ENCODE measurements at places on chromosomes 12 and 14.

DNA sequence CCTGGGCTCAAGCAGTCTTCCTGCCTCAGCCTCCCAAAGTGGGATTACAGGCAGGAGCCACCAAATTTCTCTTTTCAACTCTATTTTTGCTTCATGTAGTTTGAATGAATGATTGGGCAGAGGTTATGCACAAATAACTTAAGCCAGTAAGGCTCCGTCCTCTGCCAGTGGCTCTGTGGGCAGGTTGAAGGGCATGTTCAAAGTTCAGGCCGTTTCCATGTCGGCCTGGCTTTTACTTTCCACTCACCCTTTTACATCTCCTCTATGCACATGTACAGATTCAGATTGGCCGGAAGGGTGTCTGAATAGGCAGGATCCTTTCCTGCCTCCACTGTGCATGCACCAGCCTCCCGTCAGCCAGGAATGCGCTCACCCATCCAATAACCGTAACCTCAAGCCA is 132.3 kb downstream of the EML1 start:
- DNase-seq, result no peak

DNA sequence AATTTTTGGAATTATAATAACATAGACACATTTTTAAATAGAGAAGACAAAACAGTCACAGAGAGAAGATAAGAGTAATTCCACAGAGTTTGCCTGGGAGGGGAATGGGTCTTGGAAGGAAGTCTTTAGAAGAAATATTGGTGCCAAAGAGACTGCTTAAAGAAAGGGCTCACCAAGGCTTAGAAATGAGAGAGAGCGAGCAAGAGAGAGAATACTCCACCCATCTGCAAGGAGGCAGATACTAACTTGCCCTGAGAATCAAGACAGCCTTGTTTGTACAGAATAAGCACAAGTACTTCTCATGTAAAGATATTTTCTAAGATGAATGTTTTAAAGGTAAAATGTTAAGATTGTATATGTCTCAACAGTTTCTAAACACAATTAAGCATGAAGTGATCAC is 165.5 kb downstream of the SLC38A4 start:
- no peak for DNase-seq

- no peak for DNase-seq
Measured at GRCh38 chr12:57474862-57475261, 4.8 kb downstream of the ARHGAP9 start.

DNA sequence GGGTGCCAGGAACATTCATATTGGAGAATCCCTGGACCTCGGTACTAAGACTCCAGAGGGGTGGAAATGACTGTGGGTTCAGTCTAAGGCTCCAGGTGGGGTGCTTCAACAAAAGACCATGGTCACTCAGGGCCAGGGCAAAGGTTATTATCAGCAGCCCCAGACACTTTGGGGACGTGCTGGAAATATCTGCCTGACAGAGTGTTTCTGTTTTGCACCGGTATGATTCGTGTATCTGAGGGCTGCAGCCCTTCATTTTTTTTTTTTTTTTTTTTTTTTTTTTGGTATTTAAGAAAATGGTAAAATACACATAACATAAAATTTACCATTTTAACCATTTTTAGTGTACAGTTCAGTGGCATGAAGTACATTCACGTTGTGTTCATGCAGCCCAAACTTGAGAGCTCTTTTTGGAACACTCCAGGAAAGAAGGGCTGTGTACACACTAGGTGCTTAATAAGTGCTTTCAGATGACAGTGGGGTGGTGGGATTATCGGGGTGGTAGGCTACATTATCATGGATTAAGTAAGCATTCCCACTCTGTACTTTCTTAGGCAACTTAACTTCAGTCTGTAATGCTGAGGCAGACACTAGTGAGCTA is 120.3 kb downstream of the CHST11 start:
- no peak for DNase-seq

DNA sequence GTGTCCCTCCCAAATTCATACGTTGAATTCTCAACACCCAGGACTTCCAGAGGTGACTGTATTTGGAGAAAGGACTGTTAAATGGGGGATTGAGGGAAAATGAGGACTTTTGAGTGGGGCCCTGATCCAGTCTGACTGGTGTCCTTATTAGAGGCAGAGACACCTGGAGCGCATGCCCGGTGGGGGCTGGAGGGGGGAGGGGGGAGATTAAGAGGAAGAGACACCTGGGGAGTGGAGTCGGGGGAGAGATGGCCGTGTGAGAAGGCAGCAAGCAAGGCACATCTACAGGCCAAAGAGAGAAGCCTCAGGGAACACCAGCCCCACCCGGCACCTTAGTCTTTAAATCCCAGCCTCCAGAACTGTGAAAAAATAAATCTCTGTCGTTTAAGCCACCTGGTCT is 209.7 kb downstream of the SLC41A2 start:
- no peak for DNase-seq

- peak; percentile 5 for DNase-seq
Measured at GRCh38 chr14:104130974-104131651, 7.3 kb upstream of the KIF26A start.

DNA sequence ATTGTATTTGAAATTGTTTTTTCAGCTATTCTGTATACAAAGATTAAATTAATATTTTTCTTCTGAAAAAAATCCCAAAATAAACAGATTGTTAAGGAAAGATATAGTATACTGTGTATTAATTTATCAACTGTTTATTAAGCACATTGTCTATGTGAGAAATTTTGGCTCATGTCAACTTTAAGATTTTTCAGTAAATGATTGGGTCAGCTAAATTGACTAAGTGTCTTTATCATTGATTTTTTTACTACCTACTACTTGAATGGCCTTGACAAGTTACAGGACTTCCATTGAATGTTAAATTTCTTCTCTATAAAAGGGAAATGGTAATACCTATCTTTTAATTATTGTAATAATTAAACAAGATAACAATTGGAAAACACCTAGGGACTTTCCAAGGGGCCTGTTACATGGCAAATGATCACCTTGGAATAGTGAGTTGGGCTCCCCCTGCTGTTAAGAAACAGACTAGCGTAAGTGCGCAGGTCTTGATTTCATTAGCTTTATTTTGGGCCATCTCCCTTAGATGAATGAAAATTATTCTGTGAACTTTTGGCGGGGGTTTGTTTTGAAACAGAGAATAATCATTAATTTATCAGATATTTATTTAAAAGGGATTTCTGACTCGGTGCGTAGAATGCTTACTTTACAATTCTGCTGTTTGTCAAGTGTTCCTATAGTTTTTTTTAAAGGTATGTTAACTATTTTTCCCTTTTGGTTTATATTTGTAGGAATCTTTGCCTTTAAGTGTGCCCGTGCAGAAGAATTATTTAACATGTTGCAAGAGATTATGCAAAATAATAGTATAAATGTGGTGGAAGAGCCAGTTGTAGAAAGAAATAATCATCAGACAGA is 14.5 kb upstream of the CCT2 start:
- DNase-seq, result no peak

- no peak for DNase-seq
Measured at GRCh38 chr12:109994401-109995175, 1.6 kb downstream of the GIT2 start.

DNA sequence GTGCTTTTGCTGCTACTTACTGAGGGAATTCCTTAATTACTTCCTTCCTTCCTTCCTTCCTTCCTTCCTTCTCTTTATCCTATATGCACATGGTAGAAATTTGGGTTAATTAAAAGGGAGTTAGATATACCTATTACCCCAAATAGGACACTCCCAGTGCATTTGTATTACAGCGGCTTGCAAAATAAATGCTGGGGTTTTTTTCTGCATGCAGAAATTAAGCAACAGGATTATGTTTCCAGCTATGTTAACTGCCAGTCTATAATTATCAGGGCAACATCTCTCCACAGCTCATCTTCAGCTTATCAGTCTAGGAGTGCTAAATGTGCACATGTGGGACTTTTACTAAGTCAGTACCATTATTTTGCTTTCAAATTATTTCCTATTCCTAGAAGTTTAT is 132.9 kb upstream of the SLC35F4 start:
- no peak for DNase-seq

DNA sequence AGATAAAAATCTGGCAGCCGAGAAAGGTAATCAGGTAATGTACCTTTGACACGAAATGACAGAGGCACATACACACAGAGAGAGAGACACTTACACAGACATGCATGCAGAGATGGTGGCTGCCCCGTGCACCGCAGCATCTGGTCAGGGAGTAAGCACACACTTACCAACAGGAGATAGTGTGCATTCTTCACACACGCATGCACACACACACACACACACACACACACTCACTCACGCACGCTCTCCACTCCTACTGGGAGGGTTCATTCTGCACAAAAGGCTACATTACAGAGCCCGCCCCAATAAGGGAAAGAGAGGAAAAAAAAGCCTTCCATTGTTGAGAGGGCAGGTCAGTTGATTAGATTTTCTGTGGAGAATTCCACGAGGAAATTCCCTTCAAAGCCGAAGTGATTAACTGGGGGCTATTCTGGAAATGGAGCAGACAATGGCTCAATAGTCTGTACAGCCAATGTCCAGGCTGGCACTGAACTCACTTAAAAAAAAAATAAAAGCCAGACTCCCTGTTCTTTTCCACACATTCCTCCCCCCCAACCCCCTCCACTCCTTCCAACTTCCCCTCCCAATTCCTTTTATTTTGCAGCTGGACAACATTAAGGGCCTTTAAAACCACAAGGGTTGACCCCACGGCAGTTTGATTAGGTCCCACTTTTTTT is 1.4 kb upstream of the SOX5 start:
- DNase-seq, result no peak

GRCh38 chr14:89723930-89724627 is 230.5 kb downstream of the EFCAB11 start:
- no peak for DNase-seq

GRCh38 chr14:54221971-54222370 is 174.8 kb upstream of the CDKN3 start:
- no peak for DNase-seq

DNA sequence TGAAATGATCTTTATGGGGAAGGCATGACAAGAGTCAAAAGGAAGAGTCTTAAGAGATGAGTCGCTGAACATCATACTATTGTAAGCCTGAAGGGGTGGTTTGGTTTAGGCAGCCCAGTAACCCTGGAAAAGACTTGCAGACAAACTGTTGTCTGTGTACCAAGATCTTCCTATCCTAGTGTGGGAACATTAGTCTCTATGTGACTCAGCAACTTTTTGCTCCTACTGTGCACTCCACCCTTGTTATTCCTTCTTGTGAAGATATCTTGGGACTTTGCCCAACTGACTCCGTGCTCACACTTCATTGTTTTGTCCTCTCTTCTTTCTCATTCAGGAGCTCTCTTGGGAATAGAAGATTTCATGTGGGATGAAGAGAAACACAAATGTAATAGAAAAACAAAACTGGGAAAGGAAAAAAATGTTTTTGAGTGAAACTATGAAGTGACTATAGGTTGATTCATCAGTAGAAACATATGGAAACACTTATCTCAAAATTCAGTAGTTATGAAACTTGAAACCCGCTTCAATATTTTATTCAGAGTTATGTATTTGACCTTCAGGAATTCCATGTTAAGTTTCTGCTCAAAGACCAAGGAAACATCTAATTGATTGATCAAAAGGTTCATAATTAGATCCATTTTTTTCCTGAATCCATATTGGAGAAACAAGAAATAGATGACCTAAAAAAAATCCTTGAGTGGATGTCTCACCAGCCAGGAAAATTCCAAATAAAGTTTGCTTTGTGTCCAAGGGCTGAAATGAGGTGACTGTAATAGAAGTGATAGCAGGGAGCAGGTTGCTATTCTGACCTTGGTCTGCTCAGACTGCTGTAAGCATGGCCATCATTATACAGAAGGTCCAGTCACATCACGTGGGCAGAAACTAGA is 67.2 kb downstream of the BTG1 start:
- DNase-seq, result no peak

- DNase-seq, result no peak
Measured at GRCh38 chr14:29236401-29236800, 469.8 kb downstream of the FOXG1 start.

DNA sequence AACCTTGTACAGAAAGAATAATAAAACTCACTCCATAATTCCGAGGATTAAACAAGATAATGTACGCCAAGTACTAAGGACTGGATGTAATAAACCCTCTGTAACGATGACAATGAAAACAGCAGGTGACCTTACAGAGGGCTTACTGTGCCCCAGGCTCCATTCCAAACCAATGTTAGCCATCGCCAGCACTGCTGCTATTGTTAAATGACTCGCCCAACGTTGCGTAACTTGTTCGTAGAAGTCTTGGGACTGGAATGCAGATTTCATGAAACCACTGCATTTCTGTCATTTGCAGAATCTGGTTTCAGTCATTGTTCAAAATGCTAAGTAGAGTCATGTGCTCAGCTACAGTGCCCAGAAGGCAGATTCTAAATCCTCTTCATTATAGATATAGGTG is 728 bp upstream of the STON2 start:
- DNase-seq, result no peak

GRCh38 chr12:58071994-58072393 is 130.6 kb downstream of the ATP23 start:
- DNase-seq, result no peak

- DNase-seq, result no peak
Measured at GRCh38 chr12:19915392-19916195, 452.7 kb upstream of the PDE3A start.

- no peak for DNase-seq
Measured at GRCh38 chr12:120394483-120395367, 25.8 kb upstream of the MSI1 start.

DNA sequence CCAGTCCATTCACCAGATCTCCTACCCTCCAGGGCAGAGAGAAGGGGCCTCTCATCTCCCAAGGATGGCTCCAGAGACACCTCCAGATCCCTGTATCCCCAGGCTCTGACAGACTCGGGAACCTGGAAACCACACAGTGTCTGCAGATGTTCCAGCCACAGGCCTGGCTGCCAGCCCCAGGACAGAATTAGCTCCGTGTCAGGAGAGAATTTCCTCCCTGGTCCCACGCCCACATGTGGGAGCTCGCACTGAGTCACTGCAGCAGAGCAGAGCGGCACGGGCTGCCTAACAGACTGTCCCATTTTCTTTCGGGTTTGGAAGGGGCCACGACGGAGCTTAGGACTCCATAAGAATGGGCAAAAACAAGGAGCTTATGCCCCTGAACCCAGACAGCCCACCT is 33.6 kb downstream of the CMKLR1 start:
- DNase-seq, result no peak

DNA sequence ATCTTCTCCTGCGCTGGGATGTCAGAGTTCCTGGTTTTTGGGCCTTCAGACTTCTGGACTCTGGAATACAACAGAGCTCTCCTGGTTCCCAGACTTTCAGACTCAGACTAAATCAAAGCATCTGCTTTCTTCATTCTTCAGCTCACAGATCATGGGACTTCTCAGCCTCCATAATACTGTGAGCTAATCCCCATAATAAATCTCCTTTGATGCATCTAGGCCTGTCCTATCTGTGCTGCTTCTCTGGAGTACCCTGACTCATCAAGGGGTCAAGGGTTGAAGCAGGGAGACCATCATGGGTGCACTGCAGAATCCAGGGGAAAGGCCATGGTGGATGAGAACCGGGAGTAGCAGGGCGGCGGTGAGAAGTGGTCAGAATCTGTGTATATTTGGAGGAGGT is 1094.1 kb upstream of the TMEM132C start:
- DNase-seq, result no peak

DNA sequence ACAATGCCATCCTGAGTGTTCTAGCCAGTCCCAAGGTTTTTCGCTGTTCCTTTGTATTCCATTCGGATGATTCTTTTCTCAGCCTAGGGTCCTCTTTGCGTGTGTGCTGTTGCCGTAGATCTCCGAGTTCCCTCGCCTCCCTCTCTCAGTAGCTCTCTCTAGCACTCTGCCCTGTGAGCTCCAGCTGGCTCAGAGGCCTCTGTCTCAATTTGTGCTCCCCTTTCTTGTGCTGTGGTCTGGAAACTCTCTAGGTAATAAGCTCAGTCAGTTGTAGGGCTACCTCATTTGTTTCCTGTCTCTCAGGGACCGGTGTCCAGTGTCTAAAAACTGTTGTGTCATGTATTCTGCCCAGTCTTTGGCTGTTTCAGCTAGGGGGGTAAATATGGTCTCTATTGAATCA is 179.3 kb downstream of the PCNX1 start:
- DNase-seq, result no peak
